EL (cell line): ENCODE measurements at places on chromosomes 4 and X.

GRCh38 chrX:148628621-148629020, 128.2 kb downstream of the AFF2 start:
- DNase-seq, result no peak

- DNase-seq, result no peak
These were observed 18.0 kb downstream of the HDAC8 start for GRCh38 chrX:72554448-72555140.

- DNase-seq, result no peak
These were observed 17.4 kb downstream of the DGKQ start for GRCh38 chr4:955931-956381.

DNA sequence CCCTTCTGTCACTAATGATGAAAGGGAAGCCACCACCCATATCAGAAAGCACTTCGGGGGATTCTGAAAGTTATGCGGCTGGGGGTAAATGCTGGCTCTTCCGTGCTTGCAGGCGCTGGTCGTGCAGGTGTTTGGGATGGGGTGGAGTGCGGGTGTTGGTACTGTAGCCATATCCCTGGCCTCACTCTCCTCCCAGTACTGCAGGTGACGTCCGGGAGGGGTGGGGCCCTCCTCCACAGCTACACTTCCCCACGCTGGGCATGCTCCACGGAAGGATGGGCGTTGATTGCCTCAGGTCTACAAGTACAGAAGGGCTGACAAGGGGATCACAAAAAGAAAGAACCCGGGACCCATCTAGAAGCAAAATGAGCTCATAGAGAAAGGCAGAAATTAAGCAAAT, 48.6 kb upstream of the CLDN24 start:
- DNase-seq, result no peak

DNA sequence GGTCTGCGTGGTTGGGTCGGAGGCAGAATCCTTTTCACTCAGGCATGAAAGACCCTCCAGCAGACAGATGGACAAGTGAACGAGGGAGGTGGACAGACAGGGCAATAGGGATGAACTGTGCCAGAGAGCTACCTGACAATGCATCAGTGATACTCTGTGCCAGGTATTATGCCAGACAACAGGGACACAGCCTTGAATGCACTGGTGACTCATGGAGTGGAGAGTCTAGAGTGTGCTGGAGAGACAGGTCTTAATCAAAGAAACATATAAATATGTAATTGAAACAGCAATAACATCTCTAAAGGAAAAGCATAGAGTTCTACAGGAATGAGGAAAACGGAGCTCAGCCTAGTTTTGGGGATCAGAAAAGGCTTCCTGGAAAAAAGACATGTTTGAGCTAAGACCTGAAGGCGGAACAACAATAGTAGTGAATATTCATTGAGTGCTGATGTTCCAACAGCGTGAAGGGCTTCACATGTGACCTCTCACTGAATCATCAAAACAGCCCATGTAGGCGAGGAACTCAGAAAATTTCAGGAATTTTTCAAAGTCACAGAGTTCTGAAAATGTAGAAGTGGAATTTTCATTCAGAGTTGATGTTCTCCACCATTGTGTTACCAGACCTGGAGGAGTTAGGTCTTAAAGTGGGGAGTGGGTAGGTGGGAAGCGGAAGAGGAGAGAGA, 20.0 kb upstream of the FGFBP2 start:
- DNase-seq, result peak; percentile 68

DNA sequence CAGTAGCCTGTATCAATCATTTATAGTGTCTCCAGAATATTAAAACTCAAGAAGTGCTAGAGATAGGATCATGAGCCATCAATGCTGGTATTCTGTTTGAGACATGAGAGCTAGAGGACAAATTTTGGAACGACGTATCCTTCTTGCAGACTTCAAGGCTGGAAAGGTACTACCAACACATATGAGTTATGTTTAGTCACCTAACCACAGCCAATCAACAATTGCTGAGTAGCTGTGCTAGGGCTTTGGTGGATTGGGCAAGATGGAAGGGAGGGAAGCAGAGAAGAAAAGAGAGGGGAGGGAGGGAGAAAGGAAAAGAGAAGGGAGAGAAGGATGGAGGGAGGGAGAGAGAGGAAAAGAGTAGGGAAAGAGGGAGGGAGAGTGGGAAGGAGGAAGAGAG, 21.6 kb upstream of the RAI2 start:
- no peak for DNase-seq
